NCI-H1105 (cell line): ENCODE measurements at places on chromosomes 2 and 18.
A peak's percentile ranks its signal among the peaks of the same experiment; 100 is the strongest.

GRCh38 chr2:95292623-95293260 lies 4.4 kb upstream of the KCNIP3 start:
- no peak for DNase-seq

DNA sequence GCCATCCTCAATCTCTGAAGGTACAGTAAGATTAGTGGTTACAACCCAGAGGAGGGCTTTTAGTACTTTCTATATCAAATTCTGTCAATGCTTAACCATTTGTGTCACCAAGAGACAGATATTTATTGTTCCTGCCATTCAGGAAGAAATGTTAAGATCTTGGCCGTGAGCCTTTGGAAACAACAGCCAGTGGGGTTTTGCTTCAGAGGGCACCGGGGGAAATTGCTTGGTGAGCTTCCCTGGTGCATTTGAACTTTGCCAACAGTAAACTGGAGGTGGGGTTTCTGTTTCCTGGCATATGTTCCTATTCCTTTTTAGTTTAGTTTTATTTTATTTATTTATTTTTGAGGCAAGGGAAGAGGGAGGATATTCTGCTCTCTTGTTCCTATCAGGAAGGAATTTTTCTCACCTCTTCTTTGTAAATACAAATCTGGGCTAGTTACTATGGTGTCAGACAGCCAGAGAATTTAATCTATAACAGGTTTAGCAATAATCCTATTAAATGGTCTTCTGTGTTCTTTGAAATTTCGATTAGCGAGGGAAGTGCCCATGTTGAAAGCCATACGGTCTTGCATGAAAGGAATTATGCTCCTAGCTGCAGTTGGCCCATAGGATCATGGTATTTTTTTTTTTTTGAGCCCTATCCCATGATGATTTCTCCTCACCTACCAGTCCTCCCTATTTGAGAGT lies 95.7 kb downstream of the MAIP1 start:
- DNase-seq: no peak

DNA sequence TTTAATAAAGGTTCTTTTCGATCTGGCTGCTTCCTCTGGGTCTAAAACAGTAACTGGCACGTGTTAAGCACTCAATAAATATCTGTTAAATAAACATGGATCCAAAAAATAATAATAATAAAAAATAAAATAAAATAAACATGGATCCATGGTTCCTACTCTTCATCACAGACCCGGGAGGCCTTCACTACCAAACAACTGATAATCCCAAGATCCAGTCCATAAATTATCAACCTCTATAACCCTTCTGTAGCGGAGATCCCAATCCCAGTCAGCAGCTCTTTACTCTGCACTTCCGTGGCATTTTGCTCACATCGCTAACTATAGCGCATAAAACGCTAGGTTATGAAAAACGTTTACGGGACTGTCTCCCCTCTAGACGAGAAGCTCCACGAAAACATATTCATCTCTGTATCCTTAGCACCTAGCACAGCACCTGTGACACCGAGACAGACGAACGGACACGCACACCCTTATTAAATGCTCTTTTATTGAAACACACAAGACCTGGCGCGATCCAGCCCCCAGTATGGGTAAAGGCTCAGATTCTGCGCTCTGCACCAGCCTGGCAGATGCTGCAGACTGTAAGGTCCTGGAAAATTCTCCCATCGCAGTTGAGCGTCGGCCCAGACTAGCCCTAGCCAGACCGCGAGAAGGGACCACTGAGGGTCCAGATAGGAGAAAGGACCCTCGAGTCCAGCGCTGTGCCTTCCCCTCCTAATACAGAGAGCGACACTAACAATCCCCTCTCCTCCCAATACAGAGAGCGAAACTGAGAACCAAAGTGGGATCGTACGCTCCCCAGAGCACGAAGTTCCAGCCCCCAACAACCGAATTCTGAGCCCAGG lies 770 bp downstream of the NBAS start:
- peak; percentile 36 for DNase-seq

DNA sequence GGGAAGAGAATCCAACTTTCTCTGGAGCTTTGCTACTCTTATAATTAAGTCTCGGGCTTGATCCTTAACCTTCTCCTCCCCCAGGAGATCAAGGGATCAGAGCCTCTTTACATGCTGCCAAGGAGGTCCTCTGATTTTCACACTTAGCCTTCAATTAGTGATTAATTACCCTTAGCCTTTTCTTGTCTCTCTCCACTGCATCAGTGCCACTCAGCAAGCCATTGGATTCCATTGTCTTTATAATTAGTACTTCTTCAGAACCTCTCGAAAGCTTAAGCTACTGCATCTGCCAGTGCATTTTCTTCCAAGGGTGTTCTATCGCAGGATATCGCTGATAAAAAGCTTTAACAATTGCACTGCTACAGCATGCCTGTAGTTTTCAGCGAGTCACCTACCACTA lies 477.0 kb upstream of the MEIS1 start:
- no peak for DNase-seq

GRCh38 chr2:175677880-175678279 lies 324.2 kb downstream of the LNPK start:
- DNase-seq: no peak

GRCh38 chr2:237181844-237182243 lies 96.2 kb downstream of the COPS8 start:
- no peak for DNase-seq

DNA sequence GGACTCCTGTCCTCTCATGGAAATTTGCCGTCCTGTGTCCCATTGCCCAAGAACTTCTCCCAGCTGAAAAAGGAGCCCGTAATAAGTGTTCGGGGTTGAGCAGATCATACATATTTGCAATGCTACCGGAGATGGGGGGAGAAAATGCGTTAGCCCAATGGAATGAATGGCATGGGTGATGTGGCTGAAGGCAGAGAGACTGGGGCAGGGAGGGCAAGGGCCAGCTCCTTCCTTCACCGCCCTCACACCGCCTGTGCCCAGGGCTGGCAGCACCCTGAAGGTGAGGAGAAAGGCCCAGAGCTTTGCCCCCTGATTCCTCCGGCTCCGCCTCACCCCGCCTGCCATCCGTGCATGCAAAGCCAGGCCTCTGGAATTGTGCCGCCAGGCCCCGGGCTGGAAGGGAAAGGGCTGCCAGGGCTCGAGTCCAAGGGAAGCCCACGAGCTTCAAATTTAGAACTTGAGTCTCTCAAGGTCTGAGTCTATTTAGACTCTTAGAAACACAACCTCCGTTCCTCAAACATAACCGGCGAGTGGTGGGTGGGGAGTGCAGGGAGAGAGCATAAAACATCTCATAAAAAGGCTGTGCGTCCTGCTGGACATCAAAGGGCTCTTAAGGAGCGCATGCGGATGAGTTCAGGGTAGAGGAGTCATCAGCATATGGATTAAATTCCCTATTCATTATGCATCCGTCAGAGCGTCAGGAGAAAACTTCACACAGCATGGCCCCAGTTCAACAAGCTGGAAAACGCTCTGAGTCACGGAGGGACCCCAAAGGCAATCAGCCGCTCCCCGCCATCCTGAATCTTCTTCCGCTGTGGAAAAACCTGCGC lies 121.7 kb upstream of the GLI2 start:
- no peak for DNase-seq

DNA sequence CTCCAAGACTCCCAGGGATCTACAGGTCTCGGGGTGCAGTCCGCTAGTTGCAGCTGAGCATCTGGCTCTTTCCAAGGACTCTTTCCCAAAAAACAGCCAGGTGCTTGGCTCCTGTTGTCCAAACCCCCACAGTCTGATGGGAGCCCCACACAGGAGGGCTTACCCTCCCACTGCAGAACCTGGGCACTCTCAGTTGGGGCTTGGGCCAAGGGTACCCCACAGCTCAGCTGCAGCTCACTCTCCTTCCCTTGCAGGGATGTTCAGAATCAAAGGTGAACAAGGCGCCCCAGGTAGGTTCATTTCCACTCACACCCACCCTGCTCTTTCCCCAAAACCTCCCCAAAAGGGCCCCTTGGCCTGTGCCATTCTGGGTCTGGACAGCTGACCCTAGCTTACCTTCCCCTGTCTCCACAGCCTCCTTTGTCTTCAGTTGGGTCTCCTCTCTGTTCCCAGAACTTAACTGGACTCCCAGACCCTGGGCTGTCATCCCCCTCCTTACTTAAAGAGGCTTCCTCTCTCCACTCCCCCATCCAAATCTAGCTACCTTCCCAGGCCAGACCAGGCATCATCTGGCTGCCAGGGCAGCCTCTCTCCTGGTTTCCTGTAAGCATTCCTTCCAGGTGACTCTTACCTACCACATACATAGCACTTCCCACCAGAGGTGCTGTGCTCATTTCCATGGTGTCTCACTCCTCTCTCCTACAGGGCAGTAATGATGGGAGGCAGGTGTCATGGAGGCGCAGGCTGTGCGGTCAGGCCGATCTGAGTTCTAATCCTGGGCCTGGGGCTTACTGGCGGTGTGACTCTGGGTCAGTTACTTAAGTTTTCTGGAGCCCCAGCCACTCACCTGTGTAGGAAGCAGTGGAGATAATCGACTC lies 29.5 kb downstream of the MARCO start:
- DNase-seq: no peak

- no peak for DNase-seq
Observed at GRCh38 chr2:42878581-42878980, 86.2 kb upstream of the HAAO start.

GRCh38 chr2:182043021-182043420 lies 57.4 kb downstream of the PPP1R1C start:
- no peak for DNase-seq

- DNase-seq: no peak
Observed at GRCh38 chr2:78676921-78677696, 348.4 kb upstream of the REG3G start.

DNA sequence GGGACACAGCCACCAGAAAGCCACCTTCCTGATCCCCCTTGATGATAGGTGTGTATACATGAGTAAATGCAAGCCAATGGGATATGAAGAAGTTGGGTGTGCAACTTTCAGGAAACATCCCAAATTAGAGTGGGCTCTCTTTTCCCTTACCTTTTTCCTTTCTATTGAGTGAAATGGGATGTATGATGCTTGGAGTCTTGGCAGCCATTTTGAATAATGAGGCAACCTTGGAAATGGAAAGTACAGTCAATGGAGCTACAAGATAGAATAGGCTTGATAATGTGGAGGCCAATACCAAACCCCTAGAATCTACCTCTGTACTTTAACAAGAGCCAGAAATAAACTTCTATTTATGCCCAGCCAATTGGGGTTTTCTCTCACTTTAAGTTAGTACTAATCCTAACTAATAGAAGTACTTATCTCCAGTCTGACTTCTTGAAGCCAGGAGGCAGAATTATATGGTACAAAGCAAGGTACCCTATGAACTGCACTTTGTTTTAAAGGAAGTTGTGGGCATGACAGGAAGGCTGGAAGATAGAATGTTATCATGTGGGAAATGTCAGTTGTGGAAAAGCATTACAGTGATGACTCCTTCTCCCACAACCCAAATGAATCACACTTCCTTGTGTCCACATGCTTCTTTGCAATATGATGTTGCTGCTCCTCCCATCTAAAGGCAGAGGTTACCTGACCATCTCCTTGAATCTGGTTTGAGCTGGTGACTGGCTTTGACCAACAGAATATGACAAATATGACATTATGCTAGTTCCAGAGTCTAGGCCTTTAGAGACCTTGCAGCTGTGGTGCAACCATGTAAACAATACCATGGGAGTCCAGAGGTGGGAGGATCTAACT lies 12.9 kb upstream of the NABP1 start:
- no peak for DNase-seq

DNA sequence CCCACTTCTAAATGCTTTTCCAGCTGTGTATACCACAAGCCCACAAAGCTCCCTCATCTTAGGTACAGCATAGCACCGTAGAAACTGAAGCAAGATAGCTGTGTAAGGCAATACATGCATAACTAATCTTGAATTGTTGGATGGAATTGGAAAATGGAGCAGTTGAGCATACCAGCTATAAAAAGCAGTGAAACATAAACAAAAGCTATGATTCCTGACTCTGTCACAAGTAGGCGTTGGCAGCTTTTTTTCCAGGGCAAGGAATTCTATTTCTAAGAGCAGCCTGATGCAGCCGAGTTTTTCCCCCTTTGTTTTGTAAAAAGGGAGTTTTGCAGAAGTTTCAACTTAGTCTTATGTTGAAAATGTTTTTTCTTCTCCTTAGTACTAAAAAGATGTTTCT lies 32.4 kb downstream of the MOGAT1 start:
- no peak for DNase-seq

GRCh38 chr2:233495503-233496496 lies 70.8 kb downstream of the USP40 start:
- no peak for DNase-seq

GRCh38 chr2:177239932-177240630 lies 24.4 kb downstream of the NFE2L2 start:
- no peak for DNase-seq
